ENCODE measurements at places on chromosomes 1 and 21.

- no peak for DNase-seq
These were observed 270.4 kb downstream of the GRIK1 start for GRCh38 chr21:29669416-29669815.

GRCh38 chr1:180252638-180253536, 22.8 kb downstream of the LHX4 start:
- peak; percentile 54 for DNase-seq

- no peak for DNase-seq
These were observed 168.4 kb downstream of the PCNX2 start for GRCh38 chr1:233127157-233127556.

- no peak for DNase-seq
These were observed 110.3 kb downstream of the LTN1 start for GRCh38 chr21:28882345-28882744.

GRCh38 chr1:25050165-25050564, 120.1 kb upstream of the RUNX3 start:
- no peak for DNase-seq

DNA sequence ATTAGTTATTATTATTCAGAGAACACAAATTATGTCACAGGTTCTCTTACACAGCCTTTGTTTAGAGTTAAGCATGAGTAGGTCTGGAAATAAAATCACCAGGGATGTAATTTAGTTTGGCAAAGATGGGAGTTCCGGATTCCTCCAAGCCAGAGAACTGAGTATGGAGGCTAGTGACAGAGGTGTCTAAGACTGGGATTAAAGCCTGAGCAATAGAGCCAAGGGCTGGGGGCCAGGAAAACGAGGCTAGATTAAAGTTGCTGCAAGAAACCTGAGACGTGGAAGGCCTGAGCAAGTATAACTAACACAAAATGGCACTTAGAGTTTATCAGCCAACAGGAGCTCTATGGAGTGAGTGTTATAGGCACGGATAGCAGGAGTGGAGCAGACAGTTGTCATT, 381.6 kb downstream of the SRGAP2C start:
- no peak for DNase-seq

- no peak for DNase-seq
These were observed 1637.8 kb downstream of the PLA2G4A start for GRCh38 chr1:188466539-188466938.
